Stimulated activated CD4-positive, alpha-beta T cell treated with anti-CD3 and anti-CD28 coated beads, TNF-alpha, amount 100 ng/mL, for 1 hour (primary cell): ENCODE measurements at places on chromosomes 2 and 18.

GRCh38 chr2:194550702-194551101 is 1106.3 kb upstream of the SLC39A10 start:
- DNase-seq, result no peak

- no peak for DNase-seq
These were observed at the start of gene ALKAL2 for GRCh38 chr2:287911-288757. ALKAL2 (minus strand) TSS chr2:288091; CDS start chr2:287835, 256 bp downstream.

DNA sequence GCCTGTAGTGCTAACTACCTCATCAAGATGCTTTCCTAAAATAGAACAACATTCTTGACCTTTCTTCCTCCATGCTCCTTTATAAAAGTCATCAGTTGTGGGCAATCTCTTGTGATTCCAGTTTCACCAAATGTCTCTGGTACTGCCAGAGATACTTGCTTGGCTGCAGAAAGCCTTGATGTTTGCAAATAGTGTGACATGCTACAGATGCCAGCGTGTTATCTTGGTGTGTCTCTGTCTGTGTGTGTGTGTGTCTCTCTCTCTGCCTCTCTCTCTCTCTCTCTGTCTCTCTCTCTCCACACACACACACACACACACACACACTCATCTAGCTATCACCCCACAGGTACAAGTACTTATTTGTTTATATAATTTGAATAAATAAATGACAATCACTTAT is 146.9 kb downstream of the CCDC102B start:
- no peak for DNase-seq

DNA sequence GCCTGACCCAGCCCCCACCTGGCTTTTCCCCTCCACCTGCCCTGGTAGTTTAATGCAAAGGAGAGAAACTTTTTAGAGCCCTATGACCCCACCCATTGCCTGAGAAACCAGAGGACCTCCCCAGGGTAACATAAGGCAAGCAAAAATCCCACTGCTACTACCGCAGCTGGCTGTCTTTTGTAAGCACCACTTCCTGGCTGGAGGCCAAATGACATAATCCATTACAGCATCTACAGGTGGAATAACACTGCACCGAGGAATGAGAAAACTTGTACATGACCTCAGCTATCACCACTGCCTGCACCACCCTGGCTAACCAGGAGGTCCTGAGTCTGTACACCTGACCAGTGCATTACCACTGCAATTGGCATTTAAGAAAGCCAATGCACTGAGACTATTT is 149.6 kb upstream of the GALNT5 start:
- no peak for DNase-seq

DNA sequence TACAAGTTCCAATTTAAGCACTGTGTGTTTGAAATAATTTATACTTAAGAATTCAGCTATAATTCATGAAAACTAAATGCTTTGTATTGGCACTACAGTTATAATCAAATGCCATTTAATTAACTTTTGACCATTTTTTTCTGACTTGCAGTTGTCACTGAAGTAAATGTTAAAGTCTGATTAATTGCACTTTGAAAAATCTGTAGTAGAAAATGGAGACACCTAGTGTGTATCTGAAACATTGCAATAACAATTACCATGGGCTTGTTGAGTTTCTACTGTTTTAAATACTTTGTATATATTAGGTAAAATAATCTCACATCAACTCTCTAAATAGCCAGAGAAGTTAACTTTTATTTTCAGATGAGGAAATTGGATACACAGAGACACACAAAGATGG is 458.6 kb upstream of the FSIP2 start:
- DNase-seq, result no peak

DNA sequence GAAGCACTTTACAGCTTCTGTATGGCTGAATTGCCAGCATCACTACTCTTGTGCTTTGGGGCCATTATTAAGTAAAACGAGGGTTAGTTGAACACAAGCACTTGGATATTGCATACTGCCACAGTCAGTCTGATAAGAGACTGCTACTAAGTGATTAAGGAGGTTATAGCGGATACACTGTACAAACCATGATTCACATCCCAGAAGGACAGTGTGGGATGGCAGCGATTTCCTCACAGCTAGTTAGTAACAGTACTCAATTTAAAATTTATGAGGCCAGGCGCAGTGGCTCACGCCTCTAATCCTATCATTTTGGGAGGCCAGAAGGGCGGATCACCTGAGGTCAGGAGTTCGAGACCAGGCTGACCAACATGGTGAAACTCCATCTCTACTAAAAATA is 2.6 kb upstream of the BMPR2 start:
- no peak for DNase-seq

GRCh38 chr2:97546711-97547110 is 43.0 kb downstream of the ANKRD36B start:
- no peak for DNase-seq

GRCh38 chr2:235390108-235390815 is 103.6 kb upstream of the AGAP1 start:
- no peak for DNase-seq

GRCh38 chr2:11515490-11515981 is 18.3 kb upstream of the GREB1 start:
- DNase-seq, result no peak

DNA sequence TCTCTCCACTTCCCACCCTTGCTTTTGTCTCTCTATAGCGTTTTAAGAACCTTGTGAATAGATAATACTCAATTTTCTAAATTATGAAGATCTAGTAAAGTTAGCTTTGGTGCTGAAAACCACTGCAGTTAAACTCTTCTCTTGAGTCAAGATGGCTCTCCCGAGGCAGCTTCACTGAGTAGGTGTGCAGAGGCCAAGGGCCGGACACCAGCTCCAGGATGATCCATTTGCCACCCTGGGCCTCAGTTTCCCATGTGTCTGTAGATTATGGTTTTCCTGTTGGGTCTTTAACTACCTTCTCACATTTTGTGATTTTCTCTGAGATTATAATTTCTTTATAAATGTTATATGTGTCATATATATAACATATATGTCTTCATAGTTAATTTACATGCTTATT is 68.5 kb upstream of the SH3RF3 start:
- no peak for DNase-seq

GRCh38 chr2:213001297-213001910 is 150.0 kb downstream of the IKZF2 start:
- DNase-seq, result no peak

GRCh38 chr18:61735564-61736102 is 157.2 kb downstream of the RNF152 start:
- no peak for DNase-seq

- DNase-seq, result no peak
These were observed 16.0 kb downstream of the CCNT2 start for GRCh38 chr2:134934641-134935040.

GRCh38 chr2:60554646-60555065 is 1.2 kb upstream of the BCL11A start:
- no peak for DNase-seq

GRCh38 chr2:7988440-7988839 is 693.4 kb upstream of the ID2 start:
- DNase-seq, result no peak

DNA sequence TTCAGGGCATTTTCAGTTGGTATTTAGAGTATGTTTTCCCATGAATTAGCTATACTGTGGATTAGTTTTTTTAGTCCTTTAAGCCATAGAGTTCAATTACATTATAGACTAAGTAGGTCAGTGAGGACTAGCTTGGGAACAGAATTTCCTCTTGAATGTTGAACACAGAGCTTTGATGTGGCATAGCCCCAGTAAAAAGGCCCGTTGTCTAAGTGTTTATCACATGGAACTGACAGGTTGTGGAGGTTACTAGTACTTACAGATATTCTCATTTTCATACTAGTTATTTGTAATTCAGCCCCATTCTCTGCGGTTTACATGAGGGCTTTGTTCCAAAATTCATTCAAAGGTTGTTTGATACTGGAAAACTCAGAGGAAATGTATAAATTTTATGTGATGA is 6.2 kb downstream of the INSIG2 start:
- DNase-seq, result no peak

GRCh38 chr2:210004881-210005280 is 2.4 kb downstream of the RPE start:
- DNase-seq, result no peak

- DNase-seq, result no peak
These were observed 1246.0 kb upstream of the ACVR2A start for GRCh38 chr2:146598791-146599190.

- DNase-seq, result no peak
These were observed 259.1 kb downstream of the STK39 start for GRCh38 chr2:167988296-167988695.

DNA sequence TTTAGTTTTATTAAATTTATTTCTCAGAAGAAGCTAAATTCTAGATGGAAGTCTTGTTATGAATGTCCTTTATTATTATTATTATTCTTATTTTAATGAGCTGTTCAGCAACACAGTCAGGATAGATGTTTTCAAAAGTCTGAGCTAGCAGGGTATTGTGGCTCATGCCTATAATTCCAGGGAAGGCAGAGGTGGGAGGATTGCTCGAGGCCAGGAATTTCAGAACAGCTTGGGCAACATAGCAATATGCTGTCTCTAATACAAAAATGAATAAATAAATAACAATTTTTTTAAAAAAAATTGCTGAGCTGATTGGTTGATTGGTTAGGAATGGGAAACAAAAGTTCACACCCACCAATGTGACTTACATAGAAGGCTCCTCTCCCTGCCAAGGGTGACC is 274.1 kb upstream of the CYRIA start:
- no peak for DNase-seq

- DNase-seq, result no peak
These were observed 87.5 kb downstream of the MBP start for GRCh38 chr18:77044866-77045664.

- no peak for DNase-seq
These were observed 19.0 kb upstream of the PTMA start for GRCh38 chr2:231689124-231689893.
